H1 (cell line): ENCODE measurements at places on chromosomes 1 and 21. TPM values are rescaled to one million over a fixed set of nuclear protein-coding genes. Genes with fewer than 3 reads are reported as not detected.

- DNase-seq, result peak; percentile 68
Measured at GRCh38 chr21:45975020-45975666, 6.4 kb upstream of the COL6A1 start.

- DNase-seq, result no peak
Measured at GRCh38 chr1:151805066-151805820, at the start of gene LINGO4. Gene LINGO4 (minus strand): TSS chr1:151805419. CDS start chr1:151802704, 2,715 bp downstream.

DNA sequence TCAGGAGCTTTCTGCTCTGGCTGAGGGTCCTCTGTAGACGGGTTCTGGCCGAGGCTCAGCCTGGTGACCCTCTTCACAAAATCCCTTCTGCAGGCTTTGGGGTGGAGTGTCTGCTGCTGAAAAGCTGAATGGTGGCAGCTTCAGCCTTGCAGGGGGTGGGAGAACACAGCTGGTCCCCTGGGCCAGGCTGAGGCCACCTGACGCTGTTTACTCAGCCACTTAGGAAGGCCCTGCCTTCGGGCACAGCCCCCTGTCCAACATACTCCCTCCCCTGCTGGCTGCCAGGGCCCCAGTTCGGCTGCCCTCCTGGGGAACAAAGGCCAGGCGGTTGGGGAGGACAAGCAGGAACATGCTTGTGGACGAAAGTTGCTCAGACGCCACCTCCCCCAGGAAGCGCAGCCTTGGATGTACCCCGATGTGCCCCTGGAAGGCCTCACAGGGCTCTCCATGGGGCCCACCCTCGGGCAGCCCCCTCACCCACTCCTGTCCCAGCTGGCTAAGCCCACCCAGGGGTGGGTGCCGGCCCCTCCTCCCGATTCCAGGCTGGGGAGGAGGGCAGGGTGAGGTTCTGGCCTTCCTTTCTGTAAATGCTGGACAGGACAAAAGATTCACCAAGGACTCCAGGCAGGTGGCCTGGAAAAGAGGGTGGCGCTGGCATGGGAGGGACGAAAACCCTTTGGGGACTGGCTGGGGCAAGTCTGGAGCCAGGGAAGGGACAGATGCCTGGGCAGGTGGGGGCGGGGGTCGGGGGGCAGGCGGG is at the start of gene ANKRD65:
ANKRD65 (minus strand) TSS at position 130 of the 760 bp plus-strand sequence. CDS start 271 bp downstream, outside the sequence.
- DNase-seq, result no peak

DNA sequence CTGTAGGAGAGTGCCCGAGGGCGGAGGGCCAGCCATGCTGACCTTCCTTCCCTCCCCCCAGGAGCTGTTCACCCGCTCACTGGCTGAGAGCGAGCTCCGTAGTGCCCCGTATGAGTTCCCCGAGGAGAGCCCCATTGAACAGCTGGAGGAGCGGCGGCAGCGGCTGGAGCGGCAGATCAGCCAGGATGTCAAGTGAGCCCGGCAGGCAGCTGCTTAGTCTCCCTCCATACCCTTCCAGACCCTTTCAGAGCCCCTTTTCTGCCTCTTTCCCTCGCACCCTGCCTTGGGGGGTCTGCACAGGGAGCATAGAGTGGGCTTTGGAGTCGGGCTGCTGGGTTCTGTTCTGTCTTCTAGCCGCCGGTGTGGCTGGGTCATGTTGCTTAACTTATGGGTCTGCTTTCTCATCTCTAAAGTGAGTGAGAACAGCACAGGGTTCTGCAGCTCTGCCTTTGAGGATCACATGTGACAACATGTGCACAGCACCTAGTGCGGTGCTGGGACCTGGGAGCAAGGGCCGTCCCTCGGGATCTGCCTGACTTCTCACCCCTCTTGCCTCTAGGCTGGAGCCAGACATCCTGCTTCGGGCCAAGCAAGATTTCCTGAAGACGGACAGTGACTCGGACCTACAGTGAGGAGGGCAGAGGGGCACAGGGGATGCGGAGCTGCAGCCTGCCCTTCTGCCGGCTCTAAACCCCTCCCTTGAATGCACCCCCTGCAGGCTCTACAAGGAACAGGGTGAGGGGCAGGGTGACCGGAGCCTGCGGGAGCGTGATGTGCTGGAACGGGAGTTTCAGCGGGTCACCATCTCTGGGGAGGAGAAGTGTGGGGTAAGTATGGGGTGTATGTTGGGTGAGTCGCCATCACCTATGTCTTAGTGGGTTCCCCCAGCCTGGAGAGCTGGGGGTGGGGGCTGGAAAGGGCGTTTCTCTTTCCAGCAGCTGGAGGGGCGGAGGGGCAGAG is 6.2 kb downstream of the AMPD2 start:
- no peak for DNase-seq

- DNase-seq, result no peak
Measured at GRCh38 chr1:224903955-224904354, 25.5 kb upstream of the DNAH14 start.

DNA sequence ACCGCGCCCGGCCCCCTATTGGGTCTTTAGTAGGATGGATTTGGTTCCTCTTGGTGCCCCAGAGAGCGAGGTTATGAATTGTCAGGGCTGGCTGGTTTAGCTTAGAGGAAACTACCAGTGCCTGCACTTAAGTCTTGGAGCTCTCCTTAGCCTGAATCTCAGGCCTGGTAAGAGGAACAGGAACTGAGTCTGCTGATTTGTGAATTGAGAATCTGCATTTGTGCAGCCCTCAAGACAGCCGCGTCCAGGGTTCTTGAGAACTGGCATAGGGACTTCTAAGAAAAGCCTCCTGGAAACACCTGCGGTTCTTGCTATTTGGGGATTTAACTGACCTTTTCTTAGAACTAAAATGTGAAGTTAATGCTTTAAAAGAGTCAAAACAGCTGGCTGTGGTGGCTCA is 1.7 kb downstream of the NECAP2 start:
- DNase-seq, result no peak

- DNase-seq, result no peak
Measured at GRCh38 chr1:164836614-164837018, 277.6 kb downstream of the PBX1 start.

DNA sequence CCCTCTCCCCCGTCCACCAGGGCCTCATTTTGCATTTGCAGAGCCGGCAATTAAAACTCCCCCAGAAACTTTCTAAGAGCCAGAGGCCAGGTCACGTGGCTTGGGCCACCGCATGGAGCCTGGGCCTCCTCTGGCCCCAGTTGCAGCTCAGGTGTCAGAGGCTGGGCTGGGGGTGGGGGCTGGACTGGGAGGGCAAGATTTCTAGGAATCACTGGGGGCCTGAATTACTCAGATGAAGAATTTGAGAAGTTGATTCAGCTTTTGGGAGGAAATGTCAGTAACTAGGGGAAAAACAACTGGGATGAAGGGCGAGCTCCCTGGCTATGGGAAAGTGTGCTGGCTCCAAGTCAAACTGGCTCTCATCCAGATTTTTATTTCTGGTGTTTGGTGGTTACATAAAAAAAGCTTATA is 151.0 kb downstream of the CDC7 start:
- DNase-seq, result no peak

Gene AMY1C
- not detected in 2 replicates for total RNA-seq

Gene LRIF1
- total RNA-seq, result 17.3 and 19.3 TPM in 2 replicates

Gene TFAP2E
- total RNA-seq, result 0.50 and 0.61 TPM in 2 replicates
